ENCODE measurements at places on chromosomes 7 and 10. TPM values are rescaled to one million over a fixed set of nuclear protein-coding genes. Genes with fewer than 3 reads are reported as not detected.

Gene TFR2
- total RNA-seq: 2.6 TPM

Gene GLI3
- 0.34 TPM for total RNA-seq

Gene ASB13
- total RNA-seq: 19.2 TPM

Gene TLX1
- total RNA-seq: not detected

Gene MUC3A
- total RNA-seq: 12.4 TPM

Gene TPK1
- 2.5 TPM for total RNA-seq

Gene FOXP2
- total RNA-seq: not detected

Gene LRIT1
- not detected for total RNA-seq

Gene GIMAP4
- total RNA-seq: not detected

Gene SPDYE8
- total RNA-seq: not detected

Gene NUDT13
- total RNA-seq: 3.0 TPM

Gene GNAT3
- total RNA-seq: not detected

Gene TMEM236
- 0.08 TPM for total RNA-seq

Gene MSANTD7
- 17.3 TPM for total RNA-seq

Gene SORBS1
- 0.48 TPM for total RNA-seq

Gene GPNMB
- total RNA-seq: 3.2 TPM

Gene NXPH1
- total RNA-seq: not detected

Gene SKAP2
- total RNA-seq: 17.4 TPM
